Activated CD8-positive, alpha-beta memory T cell treated with anti-CD3 and anti-CD28 coated beads, Interleukin-2, amount 50 U/mL, for 4 hours (primary cell): ENCODE measurements at places on chromosomes 13 and 19.
A peak's percentile ranks its signal among the peaks of the same experiment; 100 is the strongest.

GRCh38 chr13:44484562-44485138 lies 91.5 kb downstream of the TSC22D1 start:
- DNase-seq: no peak

- DNase-seq: no peak
Observed at GRCh38 chr13:72163678-72164077, 296.7 kb upstream of the DACH1 start.

- DNase-seq: no peak
Observed at GRCh38 chr13:60094385-60095088, 69.2 kb downstream of the DIAPH3 start.

DNA sequence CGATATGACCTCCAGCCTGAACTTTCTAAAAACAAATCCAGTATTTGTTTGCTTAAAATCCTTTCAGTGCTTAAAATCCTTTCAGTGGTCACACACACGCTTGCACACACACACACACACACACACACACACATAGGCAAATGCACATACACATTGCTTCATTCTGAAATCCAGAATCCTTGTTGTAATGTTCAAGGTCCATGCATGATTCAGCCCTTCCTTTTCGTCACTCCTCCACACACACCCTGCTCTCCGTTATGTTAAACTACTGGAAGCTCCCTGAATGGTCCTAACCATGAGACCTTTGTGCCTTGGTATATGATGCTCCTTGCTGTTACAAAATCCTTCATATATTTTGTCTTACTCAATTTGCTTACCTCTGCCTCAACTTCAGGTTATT lies 44.9 kb downstream of the SERTM1 start:
- DNase-seq: no peak

DNA sequence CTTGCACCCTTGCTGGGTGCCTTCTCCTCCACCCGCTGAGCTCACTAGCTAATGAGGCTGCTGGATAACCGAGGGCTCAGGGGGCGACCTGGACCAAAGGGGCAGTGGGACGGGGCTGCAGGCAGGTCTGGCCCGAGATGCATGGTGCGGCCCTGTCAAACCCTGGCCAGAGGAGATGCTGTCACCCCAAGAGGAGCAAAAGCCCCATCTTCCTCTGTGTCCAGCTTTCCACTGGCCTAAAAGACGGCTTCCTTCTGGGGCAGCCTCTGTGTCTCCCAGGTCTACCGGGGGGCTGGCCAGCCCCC lies 261.8 kb downstream of the TBC1D4 start:
- DNase-seq: no peak

DNA sequence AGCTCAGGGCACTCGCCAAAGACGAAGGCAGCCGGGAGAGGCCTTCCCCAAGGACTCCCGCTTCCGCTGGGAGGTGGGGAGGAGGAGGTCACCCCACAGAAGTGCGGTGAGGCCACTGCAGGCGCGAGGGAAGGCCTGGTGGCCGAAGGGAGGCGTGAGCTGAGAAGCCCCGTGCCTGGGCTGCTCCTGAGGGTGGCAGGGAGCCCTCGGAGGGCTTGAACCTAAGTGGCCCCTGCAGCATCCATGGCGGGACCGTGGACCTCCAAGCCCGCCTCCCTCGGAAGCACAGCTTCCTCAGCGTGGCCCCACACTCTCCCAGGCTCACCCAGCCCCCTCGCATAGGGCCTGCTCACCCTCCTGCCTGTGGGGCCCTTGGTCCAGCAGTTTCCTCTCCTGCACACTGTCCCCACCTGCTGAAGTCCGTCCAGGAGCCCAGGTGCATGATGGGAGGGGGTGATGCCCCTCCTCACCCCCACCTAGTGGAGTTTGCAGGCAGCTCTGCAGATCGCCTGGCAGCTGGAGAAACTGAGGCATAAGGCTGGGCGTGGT lies 25.9 kb downstream of the EFNA2 start:
- no peak for DNase-seq

DNA sequence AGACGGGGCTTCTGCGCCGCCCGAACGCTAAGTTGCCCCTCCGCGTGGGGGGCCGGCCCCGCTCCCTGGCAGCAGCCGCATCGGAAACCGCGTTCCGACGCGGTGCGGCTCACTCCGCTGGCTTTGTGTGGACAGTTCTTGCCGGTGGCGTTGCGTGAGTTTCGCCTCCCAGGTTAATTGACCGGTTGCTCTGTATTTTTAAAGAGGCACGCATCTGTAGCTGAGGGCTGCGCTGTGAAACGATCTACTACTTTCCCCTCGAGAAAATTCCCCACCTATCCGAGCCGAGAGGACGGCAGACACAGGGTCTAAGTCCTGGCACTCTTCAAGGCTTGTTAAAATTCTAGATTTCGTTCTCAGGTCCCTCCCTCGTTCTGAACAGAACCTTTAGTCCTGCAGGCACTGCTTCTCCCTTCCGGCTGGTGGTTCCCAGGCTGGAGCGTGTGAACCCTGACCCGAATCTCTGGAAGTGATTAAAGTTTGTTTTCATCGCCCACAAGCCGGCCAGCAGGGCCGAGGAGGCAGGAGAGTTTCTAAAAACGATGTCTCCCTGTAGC lies 933 bp downstream of the ARHGEF7 start:
- DNase-seq: no peak

DNA sequence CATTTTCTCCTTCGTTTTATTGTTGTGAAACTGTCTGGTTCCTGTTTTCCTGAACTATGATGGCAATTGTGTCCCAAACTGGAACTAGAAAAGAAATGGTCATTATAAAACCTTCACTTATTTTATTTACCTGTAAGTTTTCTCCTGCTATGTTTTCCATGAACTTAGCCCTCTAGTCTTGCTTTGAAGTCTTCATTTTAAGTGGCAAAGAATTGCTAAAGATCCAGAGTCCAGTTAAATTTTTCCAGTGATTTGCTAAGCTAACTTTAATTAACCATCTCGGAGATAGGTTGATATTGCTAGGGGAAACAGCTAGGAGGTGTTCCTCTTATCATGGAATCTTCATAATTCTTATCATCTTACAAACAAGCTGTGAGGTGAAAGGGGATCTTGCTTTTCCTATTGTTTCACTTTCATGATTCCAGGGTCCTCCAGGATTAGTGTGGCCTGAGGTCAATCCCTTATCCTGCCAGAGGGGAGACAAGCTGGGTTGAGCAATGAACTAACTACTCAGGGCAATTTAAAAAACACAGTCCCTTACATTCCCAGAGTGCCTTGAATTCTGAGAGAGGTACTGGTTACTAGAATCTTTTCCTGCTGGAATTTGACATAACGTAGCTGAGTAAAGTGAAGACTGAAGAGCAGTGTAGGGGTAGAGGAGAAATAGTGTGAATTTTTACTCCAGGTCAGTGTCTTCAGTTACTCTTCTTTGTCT lies 112.5 kb downstream of the ESD start:
- DNase-seq: no peak

DNA sequence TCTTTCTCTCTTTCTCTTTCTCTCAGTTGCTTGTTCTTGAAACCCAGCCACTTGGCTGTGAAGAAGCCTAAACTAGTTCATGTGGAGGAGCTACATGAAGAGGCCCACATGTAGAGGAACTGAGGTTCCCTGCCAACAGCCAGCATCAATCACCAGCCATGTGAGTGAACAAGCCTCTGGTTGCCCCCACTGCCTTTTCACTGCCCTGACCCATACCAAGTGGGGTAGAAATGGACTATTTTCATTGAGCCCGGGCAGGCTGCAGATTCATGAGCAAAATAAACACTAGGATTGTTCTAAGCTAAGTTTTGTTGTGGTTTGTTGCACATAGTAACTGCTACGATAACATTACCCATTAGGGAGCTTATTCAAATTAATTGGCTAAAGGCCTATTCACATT lies 78.7 kb upstream of the FAM216B start:
- no peak for DNase-seq

GRCh38 chr19:18340190-18340989 lies at the start of gene PGPEP1:
Gene PGPEP1 (plus strand): TSS chr19:18340598. CDS start chr19:18340682, 84 bp downstream.
- DNase-seq: peak; percentile 71

GRCh38 chr13:111531505-111531904 lies 211.1 kb downstream of the TEX29 start:
- no peak for DNase-seq

GRCh38 chr19:54107876-54108490 lies 5.3 kb downstream of the NDUFA3 start:
- no peak for DNase-seq

DNA sequence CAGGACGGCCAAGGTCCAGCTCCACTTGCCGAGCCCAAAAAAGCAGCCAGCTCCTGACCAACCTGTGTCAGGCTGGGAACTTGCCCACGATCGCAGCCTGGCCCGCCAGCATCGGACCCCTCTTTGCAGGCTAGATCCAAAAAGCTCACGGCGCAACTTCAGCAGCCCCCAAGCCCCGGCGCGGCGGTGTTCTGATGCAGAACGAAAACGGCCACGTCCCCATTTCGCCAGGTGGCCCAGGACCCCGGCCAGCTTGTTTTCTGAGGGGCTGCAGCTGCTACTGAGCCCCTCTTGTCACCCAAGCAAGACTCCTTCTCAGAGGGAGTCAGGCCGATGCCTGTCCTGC lies 1.3 kb downstream of the TMEM259 start:
- DNase-seq: no peak

DNA sequence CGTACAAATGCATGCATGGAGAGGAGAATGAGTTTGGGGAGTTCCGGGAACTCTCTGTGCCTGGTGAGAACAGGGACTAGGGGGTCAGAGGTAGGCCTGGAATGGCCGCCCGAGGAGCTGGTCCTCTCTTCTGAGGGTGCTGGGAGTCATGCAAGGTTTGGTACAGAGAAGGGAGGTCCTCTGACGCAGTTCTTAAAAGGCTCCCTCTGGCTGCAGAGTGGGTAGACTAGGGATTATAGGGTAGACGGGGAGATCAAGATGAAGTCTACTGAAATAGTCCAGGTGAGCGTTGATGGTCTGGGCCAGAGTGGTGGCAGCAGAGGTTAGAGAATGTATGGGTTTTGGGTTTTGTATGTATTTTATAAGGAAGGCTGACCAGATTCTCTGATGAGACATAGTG lies 796 bp downstream of the ZNF304 start:
- DNase-seq: no peak

DNA sequence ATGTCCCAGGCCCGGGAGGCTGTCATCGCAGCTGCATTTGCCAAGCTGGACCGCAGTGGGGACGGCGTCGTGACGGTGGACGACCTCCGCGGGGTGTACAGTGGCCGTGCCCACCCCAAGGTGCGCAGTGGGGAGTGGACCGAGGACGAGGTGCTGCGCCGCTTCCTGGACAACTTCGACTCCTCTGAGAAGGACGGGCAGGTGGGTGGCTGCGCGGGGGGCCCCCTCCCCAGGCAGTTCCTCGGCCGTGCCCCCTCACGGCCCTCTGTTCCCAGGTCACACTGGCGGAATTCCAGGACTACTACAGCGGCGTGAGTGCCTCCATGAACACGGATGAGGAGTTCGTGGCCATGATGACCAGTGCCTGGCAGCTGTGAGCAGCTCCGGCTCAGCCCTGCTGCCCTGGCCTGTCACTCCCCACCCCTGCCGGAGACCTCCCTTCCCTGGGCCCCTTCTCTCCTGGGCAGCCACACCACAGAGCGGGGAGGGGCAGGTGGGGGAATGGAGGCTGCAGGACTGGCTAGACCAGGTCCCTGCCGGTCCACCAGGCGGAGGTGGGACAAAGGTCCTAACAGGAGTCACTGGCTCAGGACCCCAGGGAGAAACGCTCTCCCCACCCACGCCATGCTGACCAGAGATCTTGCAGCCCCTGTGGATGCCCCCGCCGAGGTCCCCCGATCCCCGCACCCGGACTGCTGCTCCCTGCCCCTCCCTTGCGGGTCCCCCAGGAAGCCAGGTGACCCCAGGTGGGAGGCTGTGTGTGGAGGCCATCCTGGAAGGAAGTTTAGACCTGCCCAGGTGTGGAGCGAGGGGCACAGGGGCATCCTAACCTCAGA lies 1.1 kb downstream of the CAPS start:
- no peak for DNase-seq

- no peak for DNase-seq
Observed at GRCh38 chr19:7441468-7442146, 47.2 kb downstream of the PEX11G start.

GRCh38 chr13:33072282-33072681 lies 56.1 kb downstream of the KL start:
- no peak for DNase-seq

DNA sequence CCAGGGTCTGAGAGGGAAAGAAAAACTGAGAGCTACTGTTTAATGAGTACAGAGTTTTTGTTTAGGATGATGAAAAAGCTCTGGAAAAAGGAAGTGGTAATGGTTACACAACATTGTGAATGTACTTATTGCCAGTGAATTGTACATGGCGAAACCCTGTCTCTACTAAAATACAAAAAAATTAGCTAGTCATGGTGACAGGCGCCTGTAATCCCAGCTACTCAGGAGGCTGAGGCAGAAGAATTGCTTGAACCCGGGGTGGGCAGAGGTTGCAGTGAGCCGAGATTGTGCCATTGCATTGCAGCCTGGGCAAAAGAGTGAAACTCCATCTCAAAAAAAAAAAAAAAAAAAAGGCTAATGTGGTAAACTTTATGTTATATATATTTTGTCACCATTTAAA lies 96.3 kb downstream of the VWA8 start:
- no peak for DNase-seq

DNA sequence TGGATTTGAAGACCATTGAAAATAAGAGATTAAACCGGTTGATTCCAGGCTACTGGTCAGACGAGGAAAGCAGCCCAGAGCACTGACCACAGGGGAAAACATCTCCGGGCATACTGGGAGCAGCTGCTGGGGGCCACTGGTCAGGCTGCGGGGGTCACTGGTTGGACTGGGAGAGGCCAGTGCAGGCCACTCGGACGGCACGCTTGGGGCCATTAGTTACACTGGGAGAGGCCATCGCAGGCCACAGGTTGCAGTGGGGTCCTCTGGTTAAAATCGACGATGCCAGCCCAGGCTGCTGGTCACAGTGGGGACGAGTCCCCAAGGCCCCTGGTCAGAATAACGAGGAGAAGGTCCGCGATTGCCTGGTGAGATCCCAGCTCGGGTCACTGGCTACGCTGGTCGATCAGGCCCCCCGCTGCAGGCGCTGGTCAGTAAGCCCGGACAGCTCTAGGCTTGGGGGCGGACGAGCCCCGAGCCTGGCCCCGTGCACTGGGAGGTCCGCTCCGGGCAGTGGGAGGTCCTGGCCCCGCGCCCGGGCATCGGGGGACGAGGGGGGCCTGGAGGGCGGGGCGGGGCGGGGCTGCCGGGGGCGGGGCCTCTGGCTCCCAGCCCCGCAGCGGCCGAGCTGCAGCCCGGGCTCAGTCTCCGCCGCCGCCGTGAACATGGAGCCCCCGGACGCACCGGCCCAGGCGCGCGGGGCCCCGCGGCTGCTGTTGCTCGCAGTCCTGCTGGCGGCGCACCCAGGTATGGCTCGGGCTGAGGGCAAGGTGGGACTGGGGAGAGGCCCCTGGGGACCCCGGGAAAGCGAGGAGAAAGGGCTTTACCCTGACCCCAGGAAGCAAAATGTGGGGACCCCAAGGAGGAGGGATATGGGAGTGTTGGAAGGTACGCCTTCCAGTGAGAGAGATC lies at the start of gene BCAM:
BCAM (plus strand) TSS at position 641 of the 909 bp plus-strand sequence; CDS start at position 663, 22 bp downstream.
- DNase-seq: no peak

GRCh38 chr19:33448159-33448516 lies 73.5 kb downstream of the PEPD start:
- no peak for DNase-seq

- DNase-seq: no peak
Observed at GRCh38 chr13:33285420-33286124, at the start of gene STARD13. Gene STARD13 (minus strand): TSS chr13:33285755. CDS start chr13:33285638, 117 bp downstream.

DNA sequence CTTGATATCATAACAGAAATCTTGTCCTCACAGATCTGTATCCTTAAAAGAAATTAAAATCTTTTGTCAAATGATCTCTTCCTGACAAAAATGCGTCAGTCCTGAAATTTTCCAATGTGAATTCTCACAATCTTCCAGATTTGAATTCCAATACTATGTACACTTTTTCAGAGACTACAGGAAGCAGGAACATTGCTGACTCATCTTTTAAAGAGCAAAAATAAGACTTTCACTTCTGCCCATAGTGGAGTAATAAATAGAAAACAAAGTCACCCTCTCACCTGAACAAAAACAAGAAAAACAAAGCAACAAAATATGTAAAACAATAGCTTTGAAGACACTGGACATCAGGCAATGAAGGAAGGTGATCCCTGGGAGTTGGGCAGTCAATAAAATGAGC lies 167.0 kb upstream of the IPO5 start:
- no peak for DNase-seq
